ENCODE measurements at places on chromosomes 13 and 19. TPM values are rescaled to one million over a fixed set of nuclear protein-coding genes. Genes with fewer than 3 reads are reported as not detected.

Gene CYP2A6
- not detected for total RNA-seq

Gene VSTM2B
- total RNA-seq, result not detected

Gene ECSIT
- total RNA-seq, result 30.1 TPM

Gene F2RL3
- not detected for total RNA-seq

Gene SHC2
- total RNA-seq, result 0.60 TPM

Gene PLPPR3
- total RNA-seq, result 5.3 TPM

Gene SIGLEC5
- total RNA-seq, result not detected

Gene SMIM17
- total RNA-seq, result not detected

Gene ZNF549
- 1.4 TPM for total RNA-seq

Gene SGTA
- 69.8 TPM for total RNA-seq

Gene ZNF560
- total RNA-seq, result not detected

Gene FGF14
- not detected for total RNA-seq

Gene FGF22
- 0.28 TPM for total RNA-seq

Gene ZNF442
- not detected for total RNA-seq

Gene LILRA6
- not detected for total RNA-seq

Gene STOML3
- total RNA-seq, result not detected

Gene CILP2
- total RNA-seq, result 0.21 TPM

Gene DACT3
- total RNA-seq, result 0.42 TPM

Gene NKG7
- total RNA-seq, result not detected

Gene ZNF382
- total RNA-seq, result 0.07 TPM

Gene ZNF729
- total RNA-seq, result not detected

Gene ELANE
- total RNA-seq, result not detected

Gene ZNF491
- not detected for total RNA-seq

Gene RFX1
- total RNA-seq, result 5.7 TPM

Gene PRTN3
- 0.23 TPM for total RNA-seq

Gene OR4F17
- total RNA-seq, result not detected

Gene TMC4
- 0.79 TPM for total RNA-seq

Gene S1PR2
- total RNA-seq, result 1.1 TPM

Gene NANOS3
- 2.0 TPM for total RNA-seq

Gene SCAF1
- total RNA-seq, result 64.7 TPM

Gene LGI4
- total RNA-seq, result 0.30 TPM

Gene MEDAG
- total RNA-seq, result 0.16 TPM

Gene FUT1
- total RNA-seq, result 0.05 TPM

Gene CGB1
- total RNA-seq, result not detected

Gene GPR12
- total RNA-seq, result not detected

Gene FARP1
- total RNA-seq, result 15.8 TPM

Gene FAM83E
- 0.22 TPM for total RNA-seq

Gene LRCH1
- total RNA-seq, result 9.7 TPM

Gene KIR3DL2
- total RNA-seq, result not detected

Gene FCER2
- not detected for total RNA-seq

Gene CLDN10
- total RNA-seq, result 0.26 TPM

Gene CASP14
- total RNA-seq, result not detected

Gene VSTM1
- total RNA-seq, result 0.52 TPM

Gene PRODH2
- total RNA-seq, result 0.34 TPM

Gene DOCK9
- 21.9 TPM for total RNA-seq

Gene IGFL2
- total RNA-seq, result 1.3 TPM

Gene SCEL
- total RNA-seq, result 0.79 TPM

Gene MYH14
- 7.3 TPM for total RNA-seq

Gene IRS2
- 55.6 TPM for total RNA-seq

Gene ZNF556
- not detected for total RNA-seq

Gene CEACAM20
- not detected for total RNA-seq

Gene LILRB4
- total RNA-seq, result not detected

Gene MEIOSIN
- total RNA-seq, result 0.06 TPM

Gene KLK1
- total RNA-seq, result 0.20 TPM

Gene TYROBP
- not detected for total RNA-seq

Gene CACNA1A
- 0.04 TPM for total RNA-seq

Gene HIPK4
- total RNA-seq, result 0.17 TPM

Measured in A549 treated with Mapracorat at 1 μM for 4 hours (cell line).